ENCODE measurements at places on chromosomes 2 and 18. TPM values are rescaled to one million over a fixed set of nuclear protein-coding genes. Genes with fewer than 3 reads are reported as not detected.
A peak's percentile ranks its signal among the peaks of the same experiment; 100 is the strongest.

GRCh38 chr2:24490690-24491541, at the start of gene NCOA1:
Gene NCOA1 (plus strand): TSS chr2:24491254. CDS start chr2:24658678, 167,424 bp downstream.
- H3K4me1 ChIP-seq, result peaks cover 22% of the 10 kb centered on the region
- peak within 1 kb of the TSS; percentile 74 for H3K4me3 ChIP-seq
- DNase-seq, result peak; percentile 94
- no peaks in the 10 kb centered on the region for H3K27me3 ChIP-seq

MYCN gene
- not detected for total RNA-seq

GRCh38 chr2:240136013-240136670, at the start of gene COPS9:
Gene COPS9 (minus strand): TSS chr2:240136305. CDS start chr2:240136284, 21 bp downstream.
- H3K27me3 ChIP-seq, result no peaks in the 10 kb centered on the region
- H3K27ac ChIP-seq, result no peak within 1 kb of the TSS
- no peaks in the 10 kb centered on the region for H3K4me1 ChIP-seq
- DNase-seq, result peak; percentile 88
- peaks cover 25% of the 10 kb centered on the region for H3K36me3 ChIP-seq

DNA sequence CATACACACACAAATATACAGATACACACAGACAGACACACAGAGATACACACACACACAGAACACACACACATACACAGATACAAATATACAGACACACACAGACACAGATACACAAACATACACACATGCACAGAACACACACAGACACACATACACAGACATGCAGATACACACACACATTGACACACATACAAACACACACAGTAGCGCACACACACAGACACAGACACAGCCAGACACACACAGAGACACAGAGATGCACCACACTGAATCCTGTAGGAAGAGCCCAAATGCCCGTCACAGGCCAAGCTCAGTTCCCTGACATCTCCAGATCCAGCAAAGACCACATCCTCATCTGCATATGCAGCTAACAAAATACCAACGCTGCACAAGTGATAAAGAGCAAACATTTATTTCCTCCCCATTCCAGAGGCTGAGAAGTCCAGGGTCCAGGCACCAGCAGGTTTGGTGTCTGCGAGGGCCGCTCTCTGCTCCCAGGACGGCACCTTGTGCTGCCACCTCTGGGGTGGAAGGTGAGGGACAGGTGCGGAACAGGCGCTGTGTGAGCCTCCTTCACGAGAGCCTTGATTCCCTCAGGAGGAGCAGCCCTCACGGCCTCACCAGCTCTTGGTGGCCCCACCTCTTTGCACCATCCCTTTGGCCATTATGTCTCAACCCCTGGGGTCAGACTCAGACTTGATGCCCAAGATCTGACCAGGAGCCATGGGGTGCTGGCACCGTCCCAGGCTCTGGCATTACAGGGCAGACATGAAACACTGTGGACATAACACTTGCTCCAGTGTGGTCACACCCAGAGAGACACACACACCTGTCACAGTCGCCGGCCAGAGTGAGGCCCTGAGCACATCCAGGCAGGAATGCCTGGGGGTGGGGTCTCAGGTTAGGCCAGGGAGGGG, 108.7 kb downstream of the NDUFA10 start:
- H3K4me3 ChIP-seq, result no peak overlapping the region
- no peak overlapping the region for H3K27ac ChIP-seq
- no peaks in the 10 kb centered on the region for H3K4me1 ChIP-seq
- H3K27me3 ChIP-seq, result no peaks in the 10 kb centered on the region
- DNase-seq, result no peak
- H3K36me3 ChIP-seq, result no peaks in the 10 kb centered on the region

ALPG gene
- not detected for total RNA-seq

LNPK gene
- 30.7 TPM for total RNA-seq

DNA sequence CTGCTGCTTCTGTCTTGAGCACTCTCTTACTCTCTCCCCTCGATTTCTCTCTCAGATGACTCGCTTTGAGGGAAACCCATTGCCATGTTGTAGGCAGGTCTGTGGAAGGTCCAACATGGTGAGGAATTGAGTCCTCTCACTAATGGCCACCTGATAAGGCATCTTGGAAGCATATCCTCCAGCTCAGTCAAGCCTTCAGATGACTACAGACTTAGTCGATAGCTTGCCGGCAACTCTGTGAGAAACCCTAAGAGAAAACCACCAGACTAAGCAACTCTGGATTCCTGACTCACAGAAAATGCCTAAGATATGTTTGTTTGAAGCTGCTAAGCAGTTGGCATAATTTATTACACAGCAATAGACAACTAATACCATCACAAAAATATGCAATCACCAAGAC, 51.2 kb downstream of the WDR75 start:
- DNase-seq, result no peak
- H3K27me3 ChIP-seq, result no peaks in the 10 kb centered on the region
- peaks cover 5% of the 10 kb centered on the region for H3K4me1 ChIP-seq
- no peak overlapping the region for H3K27ac ChIP-seq
- H3K36me3 ChIP-seq, result no peaks in the 10 kb centered on the region

DNA sequence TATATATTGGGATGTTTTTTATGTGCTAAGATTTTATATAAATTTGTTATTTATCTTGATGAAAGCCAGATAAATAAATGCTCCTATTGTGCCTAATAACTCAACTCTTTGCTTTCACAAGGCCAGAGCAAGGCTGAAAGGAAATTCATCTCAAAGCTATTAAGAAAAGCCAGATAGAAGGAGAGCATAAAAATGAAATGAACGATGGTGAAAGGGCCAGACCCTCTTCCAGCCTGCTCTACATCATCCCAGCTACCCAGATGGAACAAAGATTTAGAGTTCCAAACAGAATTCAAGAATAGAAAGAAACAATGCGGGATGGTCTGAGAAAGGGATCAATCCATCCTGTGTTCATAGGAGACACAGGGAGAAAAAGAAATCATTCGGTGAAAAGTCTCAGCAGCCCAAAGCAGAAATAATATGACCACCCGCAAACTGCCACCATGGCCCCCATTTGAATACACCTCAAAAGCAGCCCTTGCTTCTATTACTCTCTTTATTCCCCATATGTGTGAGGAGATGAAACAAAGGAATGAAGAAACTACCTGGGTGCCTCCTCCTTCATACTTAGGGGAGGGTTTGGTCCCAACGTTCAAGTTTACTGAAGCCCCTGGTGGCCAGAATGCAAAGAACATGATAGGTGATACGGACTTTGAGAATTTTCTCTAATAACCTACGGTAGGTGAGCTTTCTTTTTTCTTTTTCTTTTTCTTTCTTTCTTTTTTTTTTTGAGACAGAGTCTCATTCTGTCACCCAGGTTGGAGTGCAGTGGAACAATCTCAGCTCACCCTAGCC, 110.1 kb upstream of the FBXO11 start:
- no peaks in the 10 kb centered on the region for H3K36me3 ChIP-seq
- H3K27me3 ChIP-seq, result no peaks in the 10 kb centered on the region
- DNase-seq, result no peak
- H3K27ac ChIP-seq, result no peak overlapping the region
- H3K4me3 ChIP-seq, result no peak overlapping the region

GRCh38 chr2:157935378-157935906, 59.3 kb upstream of the ACVR1 start:
- no peaks in the 10 kb centered on the region for H3K36me3 ChIP-seq
- no peak overlapping the region for H3K4me3 ChIP-seq
- no peaks in the 10 kb centered on the region for H3K27me3 ChIP-seq

MATN3 gene
- not detected for total RNA-seq

- no peaks in the 10 kb centered on the region for H3K36me3 ChIP-seq
- H3K4me3 ChIP-seq, result no peak overlapping the region
- no peaks in the 10 kb centered on the region for H3K27me3 ChIP-seq
- DNase-seq, result no peak
- H3K27ac ChIP-seq, result peak overlapping the region; percentile 65
- H3K4me1 ChIP-seq, result peaks cover 6% of the 10 kb centered on the region
Measured at GRCh38 chr2:21103274-21103891, 20.4 kb upstream of the TDRD15 start.

DNA sequence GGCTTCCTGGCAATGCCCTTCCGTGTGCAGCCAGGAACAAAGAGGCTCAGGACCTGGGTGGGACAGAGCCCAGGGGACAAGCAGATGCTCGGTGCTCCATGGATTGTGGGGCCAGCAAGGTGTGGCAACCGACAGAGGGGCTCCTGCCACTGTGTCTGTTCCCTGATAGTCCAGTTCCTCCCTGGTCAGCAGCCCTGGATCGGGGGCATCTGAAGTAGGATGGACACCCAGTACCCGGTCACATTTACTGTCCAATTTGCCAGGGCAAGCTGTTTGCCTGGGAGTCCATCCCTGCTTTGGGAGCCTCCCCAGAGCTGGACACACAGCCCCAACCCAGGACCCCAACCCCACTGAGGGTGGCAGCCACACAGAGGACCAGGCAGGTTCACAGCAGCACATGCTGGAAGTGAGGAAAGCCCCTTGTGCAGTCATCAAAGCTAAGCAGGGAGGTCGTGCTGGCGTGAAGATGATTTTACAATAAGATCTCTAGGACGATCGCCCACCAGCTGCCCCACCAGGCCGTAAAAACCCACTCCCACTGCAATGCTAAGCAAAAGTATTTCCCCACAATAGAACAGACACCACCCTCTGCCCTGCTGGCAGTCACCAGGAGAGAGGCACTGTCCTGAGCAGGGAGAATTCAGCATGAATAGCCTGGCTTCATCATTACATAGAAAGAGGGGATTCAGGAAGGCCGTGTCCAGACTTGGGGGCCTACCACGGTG, 141.7 kb downstream of the NDUFA10 start:
- no peak overlapping the region for H3K27ac ChIP-seq
- no peak for DNase-seq
- H3K27me3 ChIP-seq, result no peaks in the 10 kb centered on the region
- H3K4me3 ChIP-seq, result no peak overlapping the region
- H3K4me1 ChIP-seq, result no peaks in the 10 kb centered on the region

GRCh38 chr2:25320077-25320476, 21.6 kb downstream of the DNMT3A start:
- no peaks in the 10 kb centered on the region for H3K36me3 ChIP-seq
- H3K27me3 ChIP-seq, result no peaks in the 10 kb centered on the region
- DNase-seq, result no peak
- no peak overlapping the region for H3K27ac ChIP-seq
- H3K4me1 ChIP-seq, result no peaks in the 10 kb centered on the region

- no peak for DNase-seq
- H3K27me3 ChIP-seq, result no peaks in the 10 kb centered on the region
Measured at GRCh38 chr18:58183226-58183625, 139.2 kb downstream of the NEDD4L start.

CAPN13 gene
- 1.1 TPM for total RNA-seq

- no peaks in the 10 kb centered on the region for H3K27me3 ChIP-seq
- H3K4me3 ChIP-seq, result no peak overlapping the region
- H3K36me3 ChIP-seq, result no peaks in the 10 kb centered on the region
- H3K4me1 ChIP-seq, result no peaks in the 10 kb centered on the region
- no peak overlapping the region for H3K27ac ChIP-seq
Measured at GRCh38 chr2:217622205-217623060, 380.4 kb downstream of the TNS1 start.

- H3K36me3 ChIP-seq, result no peaks in the 10 kb centered on the region
- H3K27me3 ChIP-seq, result no peaks in the 10 kb centered on the region
- peak overlapping the region; percentile 83 for H3K4me3 ChIP-seq
- peak overlapping the region; percentile 99 for H3K27ac ChIP-seq
Measured at GRCh38 chr2:60882971-60883753, 1.8 kb downstream of the REL start.

DNA sequence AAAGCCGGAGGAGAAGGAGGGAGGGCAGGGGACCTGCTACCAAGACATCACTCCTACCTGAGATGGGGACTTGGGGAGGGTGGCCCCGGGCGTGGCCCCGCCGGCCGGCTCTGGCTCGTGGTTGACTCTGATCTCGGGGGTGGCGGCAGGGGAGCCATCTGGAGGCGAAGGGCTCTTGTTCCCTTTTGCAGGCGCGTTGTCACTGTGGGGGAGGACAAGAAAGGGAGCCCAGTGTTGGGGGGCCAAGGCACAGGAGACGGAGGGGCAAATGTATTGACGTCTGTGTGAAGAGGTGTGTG, 48.1 kb downstream of the BIN1 start:
- no peak overlapping the region for H3K4me3 ChIP-seq
- no peaks in the 10 kb centered on the region for H3K36me3 ChIP-seq
- no peaks in the 10 kb centered on the region for H3K27me3 ChIP-seq
- H3K27ac ChIP-seq, result no peak overlapping the region
- no peak for DNase-seq
